ENCODE measurements at places on chromosomes 2 and 18.

DNA sequence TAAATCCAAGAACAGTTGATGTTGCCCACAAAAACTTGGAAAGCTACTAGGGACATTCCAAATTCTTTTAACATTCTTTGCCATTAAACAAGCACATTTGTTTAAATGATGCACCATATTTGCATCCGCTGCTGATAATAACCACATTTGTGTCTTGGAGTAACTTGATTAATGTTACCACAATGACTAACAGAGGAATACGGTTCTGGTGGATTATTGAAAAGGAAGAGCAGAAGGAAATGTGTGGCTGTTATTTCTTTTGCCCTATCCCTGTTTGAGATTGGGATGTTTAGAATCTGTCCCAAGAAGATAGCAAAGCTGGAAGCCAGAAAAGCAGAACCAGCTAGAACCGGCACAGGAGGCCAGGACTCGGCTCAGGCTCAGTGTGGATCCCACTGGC lies 39.2 kb upstream of the RASGRP3 start:
- peak; percentile 95 for DNase-seq

DNA sequence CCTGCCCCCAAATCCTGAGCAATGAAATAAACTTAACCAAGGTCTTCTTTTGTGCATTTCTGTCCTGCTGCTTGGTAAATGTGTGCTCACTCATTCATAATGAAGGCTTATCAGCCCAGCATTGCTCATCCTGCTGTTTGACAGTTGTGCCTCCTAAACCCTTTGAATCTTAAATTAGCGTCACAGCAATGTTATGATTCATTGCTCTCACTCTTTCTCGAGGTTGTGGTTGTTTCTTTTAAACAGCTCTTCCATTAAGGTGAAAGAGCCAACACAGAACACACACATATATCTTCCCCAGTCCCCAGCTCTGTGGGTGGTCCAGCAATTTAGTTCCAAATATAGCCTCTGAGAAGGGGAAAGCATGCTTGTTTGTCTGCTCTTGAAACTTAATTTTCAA lies 84.0 kb downstream of the EVA1A start:
- peak; percentile 83 for DNase-seq

- DNase-seq: no peak
Observed at GRCh38 chr2:157203651-157204050, 53.9 kb upstream of the GALNT5 start.

GRCh38 chr2:198312596-198313483 lies 508.4 kb downstream of the PLCL1 start:
- DNase-seq: no peak

All from EH (cell line).